ENCODE measurements at places on chromosomes 1 and 21.

- DNase-seq = no peak
Measured at GRCh38 chr1:183687546-183688304, 34.6 kb upstream of the APOBEC4 start.

- peak; percentile 81 for DNase-seq
Measured at GRCh38 chr1:36034692-36035091, 49.2 kb upstream of the TEKT2 start.

DNA sequence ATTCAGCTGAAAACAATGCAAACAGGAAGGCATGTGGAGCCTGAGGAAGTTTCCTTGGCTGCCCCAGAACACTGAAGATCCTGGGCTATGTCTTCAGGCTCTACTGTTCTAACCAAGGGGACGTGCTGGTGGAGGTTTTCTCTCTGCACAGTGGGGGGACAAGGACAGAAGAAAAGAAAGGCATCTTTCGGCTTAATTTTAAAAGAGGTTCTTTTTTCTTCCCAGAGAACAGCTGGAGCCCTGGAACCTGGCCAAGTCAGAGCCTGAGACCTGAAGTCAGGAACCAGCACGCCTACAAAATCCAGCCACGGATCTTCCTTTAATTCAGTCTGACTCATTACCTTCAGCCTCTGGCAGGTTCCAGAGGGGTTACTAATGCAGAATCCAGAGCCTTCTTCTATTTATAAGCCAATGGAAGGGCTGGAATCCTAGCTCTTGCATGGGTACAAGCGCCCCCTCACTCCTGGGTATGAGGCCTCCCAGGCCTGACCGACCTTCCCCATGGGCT lies 19.8 kb downstream of the CTNNBIP1 start:
- DNase-seq = peak; percentile 50

- no peak for DNase-seq
Measured at GRCh38 chr1:155912056-155912536, 947 bp upstream of the RIT1 start.

DNA sequence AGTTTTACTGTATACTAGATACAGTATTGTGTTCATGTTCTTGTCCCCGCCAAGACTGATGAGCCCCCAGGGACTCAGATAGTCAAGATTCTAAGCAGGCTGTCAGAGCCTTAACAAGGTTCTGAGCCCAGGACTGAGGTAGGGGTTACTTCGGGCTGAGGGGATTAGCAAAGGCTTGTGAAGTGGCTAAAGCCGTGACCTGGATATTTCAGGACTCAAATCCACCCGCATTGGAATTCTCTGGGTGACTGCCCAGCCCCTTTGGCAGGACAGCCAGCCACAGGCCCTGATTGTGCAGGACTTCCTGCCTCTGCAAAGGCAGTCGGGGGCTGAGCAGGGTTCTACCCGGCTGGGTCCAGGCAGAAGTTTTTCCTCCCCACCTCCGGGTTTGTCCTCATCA lies at the start of gene PLA2G5:
Gene PLA2G5 (plus strand): TSS at position 321 of the 400 bp plus-strand sequence. CDS start 14,637 bp downstream, outside the sequence.
- DNase-seq = no peak

DNA sequence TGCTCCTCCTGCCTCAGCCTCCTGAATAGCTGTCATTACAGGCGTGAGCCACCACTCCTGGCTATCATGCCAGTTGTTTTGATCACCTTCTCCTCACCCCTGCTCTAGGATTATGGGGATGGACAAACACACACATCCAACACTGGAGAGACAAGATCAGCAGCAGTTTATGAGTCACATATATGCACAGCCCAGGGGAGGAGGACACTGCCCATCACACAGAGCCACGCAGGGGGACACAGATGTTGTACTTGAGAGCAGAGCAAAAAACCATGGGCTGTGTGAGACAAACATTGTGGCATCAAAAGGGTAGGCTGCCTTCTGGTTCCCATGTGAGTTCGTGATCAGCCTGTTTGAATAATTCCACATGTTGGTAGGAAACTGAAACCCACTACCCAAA lies 32.1 kb downstream of the EDARADD start:
- DNase-seq = no peak

DNA sequence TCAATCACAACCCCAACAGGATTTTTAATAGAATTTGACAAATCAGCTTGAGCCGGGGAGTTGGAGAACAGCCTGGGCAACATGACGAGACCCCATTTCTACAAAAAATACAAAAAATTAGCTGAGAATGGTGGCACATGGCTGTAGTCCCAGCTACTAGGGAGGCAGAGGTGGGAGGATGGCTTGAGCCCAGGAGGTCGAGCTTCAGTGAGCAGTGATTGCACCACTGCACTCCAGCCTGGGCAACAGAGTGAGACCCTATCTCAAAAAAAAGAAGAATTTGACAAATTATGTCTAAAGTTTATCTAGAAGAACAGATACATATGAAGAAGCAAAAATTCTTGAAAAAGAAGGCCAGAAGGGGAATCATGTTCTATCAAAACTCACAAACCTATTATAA lies 43.2 kb downstream of the FRRS1 start:
- DNase-seq = no peak

GRCh38 chr1:111469539-111469938 lies 4.2 kb upstream of the C1orf162 start:
- no peak for DNase-seq

DNA sequence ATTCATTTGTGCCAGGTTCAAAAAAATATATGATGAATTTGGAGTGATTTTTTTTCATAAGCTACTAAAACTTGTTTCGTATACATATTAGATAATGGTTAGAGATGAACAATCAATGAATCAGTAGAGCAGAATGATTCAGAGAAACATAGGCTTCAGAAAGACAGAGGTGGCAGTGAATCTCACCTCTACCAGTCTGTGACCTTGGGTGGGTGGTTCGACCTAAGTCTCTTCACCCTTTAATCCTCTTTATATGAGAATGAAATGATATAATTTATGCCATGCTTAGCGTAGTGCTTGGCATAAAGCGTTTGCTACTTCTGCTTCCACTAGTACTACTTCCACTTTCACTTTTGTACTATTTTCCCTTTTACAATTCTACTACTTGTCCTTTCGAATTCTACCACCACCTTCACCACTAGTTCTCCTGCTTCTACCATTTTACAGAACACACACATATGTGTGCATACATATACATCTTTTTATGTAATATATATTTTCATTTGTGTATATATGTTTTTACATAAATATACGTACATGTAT lies 45.1 kb downstream of the FYB2 start:
- no peak for DNase-seq

DNA sequence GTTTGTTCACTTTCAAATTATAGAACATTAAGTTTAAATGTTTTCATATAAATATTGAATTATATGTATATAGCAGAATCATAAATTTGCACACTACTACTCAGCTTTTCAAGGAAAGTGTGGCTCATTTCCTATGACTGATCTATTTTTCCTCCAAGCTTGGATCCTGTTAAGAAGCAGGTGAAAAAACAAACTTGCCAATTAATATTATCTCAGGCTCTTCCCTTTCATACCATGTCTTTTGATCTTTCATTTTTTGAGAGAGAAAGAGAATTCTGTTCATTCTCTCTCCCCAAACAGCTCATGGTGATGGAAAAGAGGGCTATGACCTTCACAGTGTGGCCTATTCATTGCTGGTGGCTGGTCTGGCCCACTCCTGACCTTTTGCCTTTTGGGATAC lies 43.7 kb downstream of the SEC16B start:
- DNase-seq = no peak

- DNase-seq = no peak
Measured at GRCh38 chr1:9395018-9395417, 102.3 kb downstream of the SPSB1 start.

DNA sequence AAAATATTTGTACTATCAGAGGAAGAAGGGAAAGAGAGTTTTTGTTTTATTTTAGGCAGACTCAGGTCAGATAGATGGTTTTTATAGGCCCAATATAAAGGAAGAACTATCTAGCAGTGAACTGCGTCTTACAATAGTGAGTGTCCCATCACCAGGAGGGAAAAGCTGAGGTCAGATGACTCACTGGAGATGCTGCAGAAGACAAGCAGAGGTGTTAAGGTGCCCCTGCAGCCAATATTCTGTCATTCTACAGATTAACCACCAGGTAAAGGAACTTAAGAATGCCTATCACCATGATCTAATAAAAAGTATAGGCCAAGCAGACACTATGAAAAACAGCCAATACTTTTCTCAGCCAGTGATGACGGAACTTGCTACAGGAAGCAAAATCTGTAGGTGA lies 29.6 kb downstream of the IVNS1ABP start:
- DNase-seq = no peak

- DNase-seq = peak; percentile 95
Measured at GRCh38 chr1:1115786-1116700, at the start of gene C1orf159. TSS of gene C1orf159 (minus strand) at chr1:1116089. CDS start at chr1:1091543, 24,546 bp downstream.

- no peak for DNase-seq
Measured at GRCh38 chr1:29062157-29062942, 61.4 kb downstream of the TMEM200B start.

GRCh38 chr1:30919025-30919881 lies 10.7 kb upstream of the SDC3 start:
- DNase-seq = peak; percentile 56

DNA sequence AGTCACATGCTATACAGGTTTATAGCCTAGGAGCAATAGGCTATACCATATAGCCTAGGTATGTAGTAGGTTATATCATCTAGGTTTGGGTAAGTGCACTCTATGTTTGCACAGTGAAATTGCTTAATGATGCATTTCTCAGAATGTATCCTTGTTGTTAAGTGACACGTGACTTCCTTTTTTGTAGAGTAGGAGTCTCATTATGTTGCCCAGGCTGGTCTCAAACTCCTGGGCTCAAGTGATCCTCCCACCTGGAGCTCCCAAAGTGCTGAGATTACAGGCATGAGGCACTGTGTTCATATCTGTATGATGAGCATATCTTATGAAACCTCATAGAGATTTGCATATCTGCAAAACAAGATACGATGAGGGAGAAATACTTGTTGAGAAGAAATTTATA lies 13.8 kb upstream of the ABCB10 start:
- no peak for DNase-seq

GRCh38 chr21:31973402-31973944 lies 100.7 kb downstream of the HUNK start:
- no peak for DNase-seq
